Activated CD4-positive, CD25-positive, alpha-beta regulatory T cell treated with anti-CD3 and anti-CD28 coated beads, Interleukin-2, amount 50 U/mL, for 72 hours (primary cell): ENCODE measurements at places on chromosomes 6 and 20.

- no peak for DNase-seq
Measured at GRCh38 chr20:13545790-13546189, 92.9 kb downstream of the TASP1 start.

DNA sequence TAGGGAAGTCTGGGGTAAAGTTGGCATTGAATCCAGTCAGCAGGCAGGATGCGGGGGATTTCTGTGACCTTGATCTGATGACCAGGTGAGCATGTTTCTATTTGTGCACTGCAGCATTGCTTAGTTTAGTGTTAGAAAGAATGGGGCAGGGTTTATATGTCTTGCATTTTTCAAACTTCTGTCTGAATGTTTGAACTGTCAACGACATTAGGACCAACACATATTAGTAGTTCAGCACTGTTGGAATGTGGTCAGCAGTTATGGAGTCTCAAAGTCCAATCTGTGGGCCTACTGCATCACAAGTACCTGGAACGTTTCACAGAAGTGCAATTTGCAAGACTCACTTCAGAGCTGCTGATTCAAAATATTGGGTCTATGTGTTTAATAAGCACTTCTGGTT lies 276.6 kb upstream of the BMP2 start:
- DNase-seq, result no peak

DNA sequence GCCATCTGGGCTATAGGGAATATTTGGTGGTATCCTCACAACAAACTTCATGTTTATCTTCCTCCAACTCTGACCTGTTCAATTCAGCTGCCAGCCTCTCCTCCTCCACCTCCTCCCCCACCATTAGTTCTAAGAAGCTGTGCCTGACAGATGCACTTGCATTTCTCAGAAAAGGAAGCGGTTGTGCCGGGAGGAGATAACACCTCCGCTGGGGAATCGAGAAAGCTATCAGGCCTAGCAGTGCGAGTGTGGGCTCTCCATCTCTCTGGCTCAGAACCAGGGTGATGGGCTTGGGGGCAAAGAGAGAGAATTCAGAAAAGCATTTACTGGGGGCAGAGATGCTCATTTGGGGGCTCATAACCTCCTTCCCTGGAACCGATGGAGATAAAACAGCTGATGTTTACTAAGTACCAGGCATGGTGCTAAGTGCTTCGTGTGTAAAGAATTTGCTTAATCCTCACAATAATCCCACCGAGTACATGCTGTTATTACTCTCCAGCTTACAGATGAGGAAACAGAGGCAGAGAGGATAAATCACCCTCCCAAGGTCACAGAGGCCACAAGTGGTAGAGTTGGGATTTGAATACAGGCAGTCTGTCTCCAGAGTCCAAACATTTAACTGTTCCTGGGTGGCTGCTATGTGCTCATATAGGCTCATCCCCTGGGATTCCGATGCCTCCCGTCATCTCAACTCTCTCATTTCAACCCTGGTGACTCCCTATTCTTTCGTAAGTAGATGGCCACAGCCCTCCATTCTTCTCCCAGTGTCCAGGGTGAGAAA lies 38.3 kb downstream of the COX4I2 start:
- peak; percentile 52 for DNase-seq

DNA sequence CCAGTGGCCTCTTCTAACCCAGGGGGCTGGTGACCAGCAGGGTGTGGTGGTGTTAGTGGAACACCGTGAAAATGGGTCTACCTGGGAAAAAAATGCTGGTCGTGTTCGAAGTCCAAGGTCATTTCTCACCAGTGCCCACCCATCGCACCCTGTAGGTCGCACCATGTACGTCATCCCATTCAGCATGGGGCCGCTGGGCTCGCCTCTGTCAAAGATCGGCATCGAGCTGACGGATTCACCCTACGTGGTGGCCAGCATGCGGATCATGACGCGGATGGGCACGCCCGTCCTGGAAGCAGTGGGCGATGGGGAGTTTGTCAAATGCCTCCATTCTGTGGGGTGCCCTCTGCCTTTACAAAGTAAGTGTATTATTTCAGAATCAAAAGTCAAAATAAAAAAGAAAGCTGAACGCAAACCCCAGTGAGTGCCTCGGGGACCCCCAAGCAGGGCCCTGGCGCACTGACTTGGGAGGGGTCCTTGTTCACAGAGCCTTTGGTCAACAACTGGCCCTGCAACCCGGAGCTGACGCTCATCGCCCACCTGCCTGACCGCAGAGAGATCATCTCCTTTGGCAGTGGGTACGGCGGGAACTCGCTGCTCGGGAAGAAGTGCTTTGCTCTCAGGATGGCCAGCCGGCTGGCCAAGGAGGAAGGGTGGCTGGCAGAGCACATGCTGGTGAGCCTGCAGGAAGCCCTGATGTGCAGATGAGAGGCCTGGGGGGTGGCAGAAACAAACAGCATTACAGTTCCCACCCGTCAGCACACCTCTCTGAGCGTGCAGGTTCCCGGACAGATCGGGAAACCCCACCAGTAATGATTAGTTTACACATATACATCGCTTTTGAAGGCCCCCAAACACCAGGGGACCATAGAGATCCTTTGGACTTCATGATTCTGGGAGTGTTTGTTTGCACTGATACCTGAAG lies 1.9 kb downstream of the PCK1 start:
- no peak for DNase-seq

DNA sequence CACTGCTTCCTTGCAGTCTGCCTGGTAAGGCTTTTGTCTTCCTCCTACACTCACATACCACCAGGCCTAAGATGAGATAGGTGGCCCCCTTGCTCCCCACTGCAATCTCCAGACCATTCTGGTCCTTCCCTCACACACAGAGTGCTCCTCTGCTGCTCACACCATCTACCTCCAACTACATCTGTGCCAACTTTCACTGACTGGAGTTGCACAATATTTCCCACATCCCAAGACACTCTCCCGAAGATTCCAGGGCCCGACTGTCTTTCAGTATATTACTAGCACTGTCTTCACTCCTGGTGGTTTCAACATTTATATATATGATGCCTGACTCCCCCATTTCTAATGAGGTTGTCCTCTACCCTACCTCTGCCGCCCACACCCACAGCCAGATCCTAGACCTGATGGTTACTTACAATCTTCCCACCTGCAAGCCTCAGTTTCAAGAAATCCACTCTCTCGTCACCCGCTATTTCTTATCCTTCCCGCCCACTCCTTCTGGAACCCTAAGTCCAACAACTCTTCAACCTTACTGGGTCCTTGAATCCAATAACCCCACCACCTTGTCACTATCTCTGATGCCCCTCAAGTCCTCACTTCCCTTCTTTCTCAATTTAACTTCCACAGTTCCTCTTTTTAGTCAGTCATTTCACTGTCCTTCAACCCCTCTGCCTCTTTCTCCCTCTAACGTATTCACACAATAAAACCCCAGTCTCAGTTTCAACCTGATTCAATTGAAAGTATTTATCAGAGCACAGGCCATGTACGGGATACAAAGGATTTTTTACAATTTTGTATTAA lies 21.6 kb downstream of the RALGAPA2 start:
- no peak for DNase-seq

DNA sequence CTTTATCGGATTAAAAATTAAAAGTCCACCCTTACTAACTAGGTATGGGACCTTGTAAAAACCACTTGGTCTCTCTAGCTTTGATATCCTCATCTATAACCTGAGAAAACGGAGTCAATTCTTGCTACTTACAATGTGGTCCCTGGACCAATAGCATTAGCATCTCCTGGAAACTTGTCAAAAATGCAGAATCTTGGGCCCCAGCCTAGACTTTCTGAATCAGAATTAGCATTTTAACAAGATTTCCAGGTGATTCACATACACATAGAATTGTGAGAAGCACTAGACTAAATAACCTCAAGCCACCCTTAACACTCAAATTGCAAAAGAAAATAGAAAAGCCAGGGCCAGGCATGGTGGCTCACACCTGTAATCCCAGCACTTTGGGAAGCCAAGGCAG lies 96.6 kb downstream of the RNGTT start:
- DNase-seq, result no peak

- DNase-seq, result no peak
Measured at GRCh38 chr6:131139599-131139998, 4.3 kb downstream of the AKAP7 start.

- no peak for DNase-seq
Measured at GRCh38 chr20:37204056-37204455, 24.7 kb upstream of the MROH8 start.

DNA sequence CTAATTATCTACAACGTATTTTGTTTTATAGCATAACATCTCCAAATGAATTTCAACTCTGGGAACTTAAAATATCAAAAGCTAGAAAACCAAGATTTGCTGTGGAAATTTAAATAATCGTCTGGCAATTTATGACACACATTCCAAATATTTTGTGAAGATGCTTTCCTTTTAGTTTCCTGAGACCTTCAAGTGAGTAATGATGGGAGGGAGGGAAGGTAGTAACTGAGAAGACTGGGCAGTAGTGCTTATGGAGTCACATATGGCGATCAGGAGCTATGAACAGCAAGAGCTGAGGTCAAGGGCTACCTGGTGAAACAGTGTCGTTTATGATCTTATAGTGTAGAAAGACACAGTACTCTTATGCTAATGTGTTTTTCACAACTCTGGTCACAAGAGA lies 178.2 kb upstream of the THEMIS start:
- DNase-seq, result no peak

DNA sequence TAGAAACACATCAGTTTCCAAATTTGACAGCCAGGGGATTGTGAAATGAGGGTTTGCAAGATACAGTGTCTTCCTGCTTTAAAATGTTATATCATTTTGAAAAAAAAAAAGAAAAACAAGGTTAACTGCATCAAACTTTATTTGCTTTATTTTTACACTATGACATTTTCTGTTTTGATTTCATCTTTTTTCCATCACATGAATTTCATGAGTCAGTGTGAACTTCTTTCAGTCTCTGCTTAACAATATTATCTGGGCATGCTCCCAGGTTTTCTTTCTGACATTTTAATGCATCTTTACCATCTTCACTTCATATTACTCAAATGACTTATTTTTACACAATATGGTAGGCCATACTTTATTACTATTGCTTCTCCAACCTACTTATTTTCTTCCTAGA lies 1.9 kb downstream of the NCOA7 start:
- DNase-seq, result no peak

- no peak for DNase-seq
Measured at GRCh38 chr20:23161244-23161891, 75.2 kb upstream of the CD93 start.

GRCh38 chr20:33984182-33984719 lies 9.5 kb upstream of the RALY start:
- DNase-seq, result no peak

DNA sequence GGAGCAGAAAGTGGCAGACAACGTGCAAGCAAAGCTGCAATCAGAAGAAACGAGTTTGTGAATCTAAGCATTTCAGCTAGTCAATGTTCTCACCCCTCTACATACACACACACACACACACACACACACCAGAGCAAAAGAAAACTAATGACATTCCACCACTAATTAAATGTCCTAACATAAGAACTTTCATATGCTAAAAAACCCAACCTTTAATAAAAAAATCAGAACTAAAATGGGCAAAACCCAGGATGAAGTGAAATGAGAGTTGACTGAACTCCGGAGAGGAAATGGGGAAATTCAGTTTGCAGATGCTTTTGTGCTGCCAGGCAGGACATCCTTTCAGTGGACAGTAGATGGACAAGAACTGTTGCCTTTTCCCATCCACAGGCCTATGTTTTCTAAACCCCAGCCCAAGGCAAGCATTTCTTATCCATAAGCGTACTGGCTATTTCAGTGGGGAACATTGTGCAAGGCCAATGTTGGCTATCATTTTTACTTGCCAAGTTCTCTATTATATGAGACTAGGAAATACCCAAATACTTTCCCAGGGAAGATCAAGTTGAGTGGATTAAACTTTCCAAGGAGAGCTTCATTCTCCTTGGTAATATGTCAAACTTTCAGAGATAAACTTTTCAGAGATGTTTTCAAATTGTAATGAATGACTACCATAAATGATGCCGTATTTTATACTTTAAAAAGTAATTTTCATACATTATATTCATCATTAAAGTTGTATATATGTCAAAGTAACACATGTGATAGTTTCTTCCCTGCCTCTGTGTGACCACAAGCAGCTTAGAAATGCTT lies 27.3 kb downstream of the RIN2 start:
- no peak for DNase-seq

DNA sequence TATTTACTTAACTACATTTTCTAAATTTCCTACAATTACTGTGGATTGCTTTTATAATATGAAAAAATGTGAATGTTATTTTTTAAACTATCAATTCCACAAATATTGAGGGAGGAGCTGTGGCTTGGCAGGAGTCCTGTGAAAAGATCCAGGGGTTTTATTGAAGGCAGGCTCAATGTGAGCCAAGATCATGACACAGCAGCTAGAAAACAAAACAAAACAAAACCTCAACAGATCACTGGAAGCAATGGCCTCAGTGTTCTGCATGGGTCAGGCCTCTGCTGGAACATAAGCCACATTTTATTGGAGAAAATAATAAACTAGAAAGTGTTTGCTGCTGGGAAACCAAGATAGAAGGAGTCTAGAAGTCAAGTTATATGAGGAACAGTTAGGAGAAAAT lies 19.4 kb upstream of the RCAN2 start:
- no peak for DNase-seq

GRCh38 chr20:25022680-25023079 lies 30.1 kb upstream of the APMAP start:
- DNase-seq, result no peak

- DNase-seq, result no peak
Measured at GRCh38 chr6:120496661-120497060, 837.6 kb downstream of the TBC1D32 start.

DNA sequence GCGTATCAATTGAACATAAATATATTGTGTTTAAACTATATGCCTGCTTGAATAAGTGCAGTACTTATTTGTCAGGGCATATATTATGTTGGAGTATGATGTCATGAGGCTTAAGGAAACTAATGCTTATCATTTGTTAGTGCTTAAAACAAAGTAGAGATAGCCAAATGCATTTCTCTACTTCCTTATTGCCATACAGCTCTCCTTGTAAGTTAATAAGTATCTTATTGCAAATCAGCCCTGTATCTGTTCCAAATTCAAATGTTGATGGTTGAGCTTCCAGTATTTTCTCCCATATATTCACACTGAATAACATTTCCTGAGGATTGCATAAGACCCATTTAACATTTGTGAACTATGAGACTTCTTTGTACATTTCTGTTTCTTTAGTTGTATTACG lies 57.8 kb downstream of the CARMIL1 start:
- DNase-seq, result no peak

GRCh38 chr6:115001731-115002350 lies 659.0 kb upstream of the HS3ST5 start:
- no peak for DNase-seq

- no peak for DNase-seq
Measured at GRCh38 chr6:27889275-27889627, 22.9 kb downstream of the OR2B2 start.

GRCh38 chr6:135395136-135395535 lies 102.4 kb downstream of the AHI1 start:
- no peak for DNase-seq
